Kidney (tissue), 22 donors: ENCODE measurements at places on chromosomes 3 and 15. TPM values are rescaled to one million over a fixed set of nuclear protein-coding genes. Genes with fewer than 3 reads are reported as not detected.

DNA sequence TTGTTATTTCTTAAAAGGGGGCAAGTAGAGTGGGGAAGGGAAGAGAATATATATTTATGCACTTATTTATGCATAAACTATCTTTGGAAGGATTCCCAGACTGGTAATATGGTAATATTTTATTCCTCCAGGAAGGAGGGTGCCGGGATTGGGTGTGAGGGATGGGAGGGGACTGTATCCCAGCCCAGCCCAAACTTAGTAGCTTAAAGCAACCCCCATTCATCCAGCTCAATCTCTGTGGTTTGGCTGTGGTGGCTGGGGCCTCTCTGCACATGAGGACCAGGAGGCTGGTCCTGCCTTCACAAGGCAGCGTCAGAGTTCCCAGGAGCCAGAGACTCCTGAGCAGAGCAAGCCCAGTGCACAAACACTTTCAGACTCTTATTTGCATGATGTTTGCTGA lies 48.4 kb downstream of the CCNL1 start:
- no peak overlapping the region for H3K4me3 ChIP-seq
- no peaks in the 10 kb centered on the region for H3K36me3 ChIP-seq

- no peak for DNase-seq
- H3K27ac ChIP-seq = no peak overlapping the region
- H3K36me3 ChIP-seq = no peaks in the 10 kb centered on the region
- no peaks in the 10 kb centered on the region for H3K27me3 ChIP-seq
- H3K4me1 ChIP-seq = no peaks in the 10 kb centered on the region
Measured at GRCh38 chr15:61390138-61390537, 161.0 kb upstream of the RORA start.

DNA sequence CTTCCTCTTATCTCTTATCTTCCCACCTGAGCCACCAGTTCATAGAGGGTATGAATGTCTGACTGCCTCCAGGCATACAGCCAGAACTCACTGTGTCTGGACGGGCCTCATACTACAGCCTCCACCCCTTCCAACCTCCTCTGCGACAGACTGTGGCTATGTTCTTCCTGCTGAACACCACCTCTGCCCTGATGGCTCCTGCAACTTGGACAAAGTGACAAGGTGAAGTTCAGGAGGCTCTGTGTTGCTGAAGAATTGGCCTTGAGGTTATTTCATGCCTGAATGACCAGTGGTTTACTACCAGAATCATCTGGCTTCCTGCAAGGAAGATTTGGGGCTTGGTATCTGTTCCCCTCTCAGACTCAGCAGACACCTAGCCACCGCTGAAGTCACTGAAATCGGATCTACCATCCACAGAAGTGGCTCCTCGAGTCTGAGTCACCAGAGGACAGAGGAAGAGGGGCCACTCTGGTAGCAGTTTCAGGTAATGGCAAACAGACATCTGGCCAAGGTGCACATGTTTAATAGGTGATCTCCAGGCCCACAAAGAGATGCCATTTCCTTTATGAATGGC lies 14.2 kb upstream of the ULK3 start:
- H3K4me1 ChIP-seq = peaks cover 22% of the 10 kb centered on the region
- H3K36me3 ChIP-seq = no peaks in the 10 kb centered on the region
- H3K27me3 ChIP-seq = no peaks in the 10 kb centered on the region

DNA sequence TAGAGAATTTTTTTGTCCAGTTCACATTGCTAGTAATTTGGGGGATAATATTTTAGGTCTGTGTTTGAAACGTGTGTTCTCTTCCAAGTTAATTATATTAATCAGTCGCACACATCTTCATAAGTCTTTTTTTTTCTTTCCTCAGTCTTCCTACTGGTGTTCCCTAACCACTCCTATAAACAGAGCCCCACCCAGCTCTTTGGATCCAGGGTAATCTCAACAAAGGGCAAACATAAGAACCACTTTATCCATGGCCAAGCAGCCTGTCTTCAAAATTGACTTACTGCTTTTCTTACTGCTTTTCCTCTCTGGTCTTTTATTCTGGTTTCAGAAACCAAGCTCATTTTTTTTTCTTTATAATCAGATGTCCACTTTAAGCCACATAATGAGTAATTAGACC lies 266.8 kb upstream of the NECTIN3 start:
- no peaks in the 10 kb centered on the region for H3K36me3 ChIP-seq
- H3K4me3 ChIP-seq = no peak overlapping the region
- H3K27ac ChIP-seq = no peak overlapping the region
- H3K4me1 ChIP-seq = no peaks in the 10 kb centered on the region

- peak overlapping the region; percentile 63 for H3K27ac ChIP-seq
- no peaks in the 10 kb centered on the region for H3K4me1 ChIP-seq
- no peak overlapping the region for H3K4me3 ChIP-seq
- no peaks in the 10 kb centered on the region for H3K27me3 ChIP-seq
- H3K36me3 ChIP-seq = no peaks in the 10 kb centered on the region
Measured at GRCh38 chr15:27669641-27670040, 429.5 kb downstream of the OCA2 start.

GRCh38 chr3:144524531-144524930 lies 552.9 kb downstream of the DIPK2A start:
- DNase-seq = no peak
- H3K4me3 ChIP-seq = no peak overlapping the region
- H3K4me1 ChIP-seq = no peaks in the 10 kb centered on the region
- H3K27ac ChIP-seq = no peak overlapping the region
- H3K36me3 ChIP-seq = no peaks in the 10 kb centered on the region

GRCh38 chr3:62688050-62688449 lies 187.2 kb downstream of the CADPS start:
- no peak for DNase-seq
- H3K36me3 ChIP-seq = no peaks in the 10 kb centered on the region
- no peaks in the 10 kb centered on the region for H3K27me3 ChIP-seq

DNA sequence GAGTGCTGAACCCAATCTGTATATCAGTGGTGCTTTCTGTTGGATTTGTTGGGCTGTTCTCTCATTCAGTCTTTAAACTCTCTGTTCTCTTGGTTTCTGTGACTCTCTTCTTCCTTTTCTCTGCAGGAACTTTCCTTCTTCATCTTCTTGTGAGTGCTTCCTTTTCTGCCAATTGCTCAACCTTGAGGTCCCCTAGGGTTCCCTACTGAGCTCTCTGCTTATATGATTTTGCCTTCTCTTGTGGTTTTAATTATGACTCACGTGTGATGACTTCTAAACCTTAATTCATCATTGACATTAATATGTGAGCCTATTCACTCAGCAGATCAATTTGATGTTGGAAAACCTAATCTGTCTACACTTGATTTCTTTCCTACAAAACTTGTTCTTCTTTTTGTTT lies 39.4 kb downstream of the MOBP start:
- H3K27ac ChIP-seq = no peak overlapping the region
- no peak overlapping the region for H3K4me3 ChIP-seq
- no peaks in the 10 kb centered on the region for H3K36me3 ChIP-seq
- no peak for DNase-seq
- H3K4me1 ChIP-seq = no peaks in the 10 kb centered on the region

GRCh38 chr3:17431004-17431403 lies 311.4 kb downstream of the TBC1D5 start:
- H3K27me3 ChIP-seq = no peaks in the 10 kb centered on the region
- no peaks in the 10 kb centered on the region for H3K36me3 ChIP-seq

DNA sequence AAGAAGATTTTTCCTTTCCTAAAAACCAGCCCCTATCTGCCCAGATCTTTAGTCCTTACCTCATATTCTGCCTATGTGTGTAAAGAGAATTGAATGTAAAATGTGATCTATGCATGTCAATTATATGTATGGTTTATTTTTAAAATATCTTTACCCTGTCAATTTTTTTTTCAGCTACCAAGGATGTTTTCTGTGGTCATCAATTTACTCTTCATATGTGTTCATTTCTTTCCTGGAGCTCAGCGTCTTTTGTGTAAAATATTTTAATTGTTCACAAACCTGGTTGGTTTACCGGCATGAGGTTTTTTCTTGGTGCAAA lies 1.7 kb upstream of the NR2F2 start:
- H3K27ac ChIP-seq = peak overlapping the region; percentile 95
- H3K4me3 ChIP-seq = no peak overlapping the region
- DNase-seq = no peak
- peaks cover 4% of the 10 kb centered on the region for H3K36me3 ChIP-seq

GRCh38 chr3:72629191-72629631 lies 219.0 kb downstream of the SHQ1 start:
- H3K27me3 ChIP-seq = no peaks in the 10 kb centered on the region
- H3K4me1 ChIP-seq = no peaks in the 10 kb centered on the region
- H3K27ac ChIP-seq = no peak overlapping the region

Gene SNRPA1
- total RNA-seq = 44.9 TPM
